ENCODE measurements at places on chromosomes 6 and 20.

DNA sequence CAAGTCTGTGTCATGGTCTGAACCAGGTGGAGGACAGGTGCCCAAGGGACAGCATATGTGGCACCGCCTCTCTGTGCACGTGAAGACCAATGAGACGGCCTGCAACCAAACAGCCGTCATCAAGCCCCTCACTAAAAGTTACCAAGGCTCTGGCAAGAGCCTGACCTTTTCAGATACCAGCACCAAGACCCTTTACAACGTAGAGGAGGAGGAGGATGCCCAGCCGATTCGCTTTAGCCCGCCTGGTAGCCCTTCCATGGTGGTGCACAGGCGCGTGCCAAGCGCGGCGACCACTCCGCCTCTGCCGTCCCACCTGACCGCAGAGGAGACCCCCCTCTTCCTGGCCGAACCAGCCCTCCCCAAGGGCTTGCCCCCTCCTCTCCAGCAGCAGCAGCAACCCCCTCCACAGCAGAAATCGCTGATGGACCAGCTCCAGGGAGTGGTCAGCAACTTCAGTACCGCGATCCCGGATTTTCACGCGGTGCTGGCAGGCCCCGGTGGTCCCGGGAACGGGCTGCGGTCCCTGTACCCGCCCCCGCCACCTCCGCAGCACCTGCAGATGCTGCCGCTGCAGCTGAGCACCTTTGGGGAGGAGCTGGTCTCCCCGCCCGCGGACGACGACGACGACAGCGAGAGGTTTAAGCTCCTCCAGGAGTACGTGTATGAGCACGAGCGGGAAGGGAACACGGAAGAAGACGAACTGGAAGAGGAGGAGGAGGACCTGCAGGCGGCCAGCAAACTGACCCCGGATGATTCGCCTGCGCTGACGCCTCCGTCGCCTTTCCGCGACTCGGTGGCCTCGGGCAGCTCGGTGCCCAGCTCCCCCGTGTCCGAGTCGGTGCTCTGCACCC lies 109.5 kb upstream of the RAB32 start:
- no peak for DNase-seq

GRCh38 chr6:154297721-154298120 lies 58.9 kb downstream of the IPCEF1 start:
- no peak for DNase-seq

GRCh38 chr6:150924808-150925589 lies 59.5 kb downstream of the MTHFD1L start:
- DNase-seq: no peak

GRCh38 chr6:127031511-127031910 lies 87.0 kb upstream of the RSPO3 start:
- DNase-seq: no peak

DNA sequence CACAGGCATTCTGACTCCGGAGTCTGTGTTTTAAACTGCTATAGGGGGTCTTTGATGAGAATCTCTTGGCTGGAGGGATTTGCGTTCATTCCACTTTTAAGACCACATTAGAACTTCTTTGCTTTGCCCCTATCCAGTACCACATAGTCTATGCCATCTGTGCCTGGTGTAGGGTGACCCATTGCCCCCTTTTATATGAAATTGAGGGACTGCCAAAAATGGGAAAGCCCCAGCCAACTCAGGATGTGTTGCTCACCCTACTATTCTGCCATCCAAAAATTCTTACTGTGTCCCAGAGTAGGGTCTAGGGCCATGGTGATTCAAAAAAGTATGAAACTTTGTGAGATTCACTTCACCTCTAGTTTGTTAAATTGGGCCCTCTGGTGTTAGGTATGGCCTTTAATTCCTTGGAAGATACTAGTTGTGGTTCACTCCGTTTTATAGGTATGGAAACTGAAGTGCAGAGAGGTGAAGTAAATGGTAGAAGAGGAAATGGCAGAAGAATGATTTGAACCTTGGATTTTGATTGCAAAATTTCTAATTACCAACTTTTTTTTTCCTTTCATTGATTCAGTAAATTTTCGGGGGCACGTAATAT lies 1.4 kb downstream of the PFDN4 start:
- DNase-seq: no peak

GRCh38 chr6:16153211-16153820 lies 24.4 kb downstream of the MYLIP start:
- DNase-seq: no peak

GRCh38 chr20:40673442-40673841 lies 15.6 kb downstream of the MAFB start:
- no peak for DNase-seq

- DNase-seq: no peak
Observed at GRCh38 chr20:10268636-10269035, 50.0 kb downstream of the SNAP25 start.

- no peak for DNase-seq
Observed at GRCh38 chr6:6723921-6724538, 135.5 kb downstream of the LY86 start.

GRCh38 chr6:33894438-33894837 lies 90.6 kb upstream of the MLN start:
- DNase-seq: no peak

GRCh38 chr20:10415013-10415650 lies 18.9 kb downstream of the MKKS start:
- no peak for DNase-seq

DNA sequence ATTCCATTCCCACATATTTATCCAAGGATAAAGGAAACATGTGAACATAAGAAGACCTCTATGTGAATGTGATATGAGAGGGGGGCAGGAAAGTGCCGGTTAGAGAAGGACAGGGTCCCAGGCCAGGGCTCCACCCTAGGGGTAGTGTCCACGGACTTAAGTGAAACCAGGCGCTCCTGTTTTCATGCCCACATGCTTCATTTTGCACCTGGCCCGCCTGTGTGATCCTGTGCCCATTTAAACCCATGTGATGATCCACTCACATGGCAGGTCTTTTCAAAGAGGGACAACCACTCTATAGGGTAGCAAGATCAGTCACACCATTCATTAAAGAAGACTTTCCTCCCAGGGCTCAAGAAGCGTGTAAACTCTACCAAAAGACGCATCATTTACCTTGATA lies 865.3 kb upstream of the GJE1 start:
- DNase-seq: no peak

GRCh38 chr6:143176090-143177021 lies 115.7 kb downstream of the AIG1 start:
- no peak for DNase-seq

GRCh38 chr6:4727671-4728435 lies 48.4 kb upstream of the CDYL start:
- DNase-seq: no peak

GRCh38 chr6:141316236-141316635 lies 816.5 kb upstream of the GJE1 start:
- no peak for DNase-seq

DNA sequence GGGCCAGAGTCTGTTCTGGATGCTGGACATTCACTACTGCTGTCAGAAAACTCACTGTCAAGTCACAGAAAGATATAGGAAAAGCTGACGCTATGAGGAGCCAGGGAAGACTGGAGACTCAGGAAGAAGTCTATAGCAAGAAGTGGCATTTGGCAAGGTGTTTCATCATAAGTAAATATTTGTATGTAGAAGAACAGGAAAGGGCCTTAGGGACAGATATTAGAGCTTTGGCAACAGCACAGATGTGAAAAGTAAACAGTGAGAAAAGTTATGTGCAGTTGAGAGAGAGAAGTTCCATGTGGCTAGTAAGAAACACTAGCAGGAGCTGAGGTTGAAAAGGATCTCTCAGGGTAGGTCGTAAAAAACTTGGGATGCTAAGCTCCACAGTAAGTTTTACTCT lies 868.9 kb downstream of the PHF3 start:
- DNase-seq: no peak

GRCh38 chr6:94443701-94444100 lies 1024.3 kb upstream of the EPHA7 start:
- DNase-seq: no peak

DNA sequence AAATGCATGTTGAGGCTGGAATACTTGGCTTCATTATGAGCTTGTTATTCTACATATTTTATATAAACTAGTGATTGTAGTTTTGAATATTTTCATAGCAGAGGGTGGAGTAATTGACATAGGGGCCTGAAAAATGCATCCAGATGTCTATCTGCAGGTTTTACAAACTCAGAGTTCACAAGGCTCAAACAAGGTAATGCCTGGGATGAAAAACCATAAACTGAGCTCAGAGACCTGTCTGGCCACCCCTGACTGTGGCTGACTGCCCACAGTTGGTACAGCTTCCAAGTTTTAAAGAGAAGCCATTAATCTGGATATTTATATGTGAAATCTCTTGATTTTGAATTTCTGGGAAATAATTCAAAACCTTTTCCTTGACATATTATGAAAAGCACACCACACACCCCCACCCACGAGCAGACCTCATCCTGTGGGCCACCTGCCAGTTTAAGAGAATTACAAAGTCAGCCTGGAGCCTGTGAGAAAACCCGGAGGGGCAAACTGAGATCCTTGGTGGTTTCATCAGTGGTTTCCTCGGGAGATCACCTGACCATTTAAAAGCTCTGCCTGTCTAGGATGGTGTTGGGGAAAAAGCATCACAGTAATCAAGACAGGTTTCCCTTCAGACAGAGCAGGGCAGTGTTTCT lies 230.1 kb downstream of the SAMD5 start:
- no peak for DNase-seq

- no peak for DNase-seq
Observed at GRCh38 chr6:167530951-167531350, 206.1 kb downstream of the TTLL2 start.

DNA sequence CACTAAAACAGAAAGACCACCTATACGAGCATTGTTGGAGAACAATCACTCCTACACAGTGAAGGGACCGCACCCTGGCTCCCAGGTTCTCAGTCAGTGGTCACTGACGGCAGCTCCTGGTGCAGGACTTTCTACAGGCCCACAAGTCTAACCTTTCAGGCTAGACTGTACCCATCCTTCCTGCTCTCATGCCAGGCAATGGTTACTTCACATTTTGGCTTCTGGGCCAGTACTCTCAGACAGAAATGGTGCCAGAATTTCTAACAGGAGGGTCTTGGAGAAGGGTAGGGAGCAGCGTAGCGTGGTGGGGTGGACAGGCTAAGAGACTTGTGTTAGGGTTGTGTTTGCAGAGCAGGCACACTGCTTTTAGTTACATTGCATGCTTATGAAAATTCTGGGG lies 12.1 kb downstream of the TOMM34 start:
- DNase-seq: no peak

DNA sequence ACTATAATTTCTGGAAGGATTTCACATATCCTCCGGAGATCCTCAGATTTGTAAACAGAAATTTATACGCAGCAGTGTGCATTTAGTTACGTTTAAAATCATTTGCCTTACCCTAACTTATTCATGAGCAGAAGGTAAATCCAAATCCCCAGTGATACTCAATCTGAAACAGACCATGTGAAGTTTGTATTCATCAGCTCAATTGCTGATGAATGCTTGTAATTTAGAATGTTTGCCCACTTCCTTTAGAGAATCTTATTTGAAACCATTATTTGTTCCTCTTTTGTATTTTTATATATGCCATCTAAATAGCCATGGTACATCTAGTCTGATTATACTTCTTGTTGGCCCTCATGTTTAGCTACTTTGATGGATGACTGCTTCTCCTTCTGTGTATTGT lies 15.4 kb downstream of the TAAR1 start:
- DNase-seq: no peak

- no peak for DNase-seq
Observed at GRCh38 chr6:91171754-91172462, 585.0 kb upstream of the MAP3K7 start.

- DNase-seq: no peak
Observed at GRCh38 chr6:168848797-168849196, 404.8 kb downstream of the THBS2 start.

DNA sequence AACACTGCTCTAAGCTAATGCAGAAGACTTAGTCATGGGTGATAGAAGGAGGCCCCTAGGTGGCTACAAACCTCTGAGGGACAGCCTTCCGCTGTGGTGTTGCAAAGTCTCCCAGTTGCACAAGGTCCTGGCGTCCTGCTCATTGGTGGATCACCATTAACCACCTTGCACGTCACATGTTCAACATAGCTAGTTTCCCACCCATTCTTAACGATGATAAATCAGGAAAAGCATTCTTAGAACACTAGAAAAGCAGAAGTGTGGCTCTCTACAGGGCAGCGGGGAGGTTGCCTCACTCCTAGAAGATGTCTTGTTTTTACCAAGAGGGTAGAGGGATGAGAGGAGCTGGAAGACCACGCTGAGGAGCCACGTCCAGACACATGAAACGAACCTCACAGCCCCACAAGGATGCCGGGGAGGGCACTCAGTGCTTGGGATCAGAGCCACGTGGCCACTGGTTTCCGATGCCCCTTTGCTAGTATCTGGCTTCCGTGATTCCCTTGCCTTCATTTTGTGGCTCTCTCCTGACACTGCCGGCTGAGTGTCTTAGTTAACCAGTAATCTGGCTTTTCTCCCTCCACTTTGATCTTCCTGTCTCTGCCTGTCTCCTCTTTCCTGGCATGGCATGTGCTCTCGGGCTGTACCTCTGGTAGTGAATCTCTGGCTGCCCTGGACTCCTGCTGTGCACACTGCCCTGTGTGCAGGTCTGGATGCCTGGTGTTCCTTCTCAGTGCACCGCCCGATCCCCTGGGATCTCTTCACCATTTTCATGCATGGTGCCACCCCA lies 91.4 kb upstream of the NEDD9 start:
- no peak for DNase-seq

- DNase-seq: no peak
Observed at GRCh38 chr6:161199850-161200249, 74.0 kb downstream of the AGPAT4 start.

DNA sequence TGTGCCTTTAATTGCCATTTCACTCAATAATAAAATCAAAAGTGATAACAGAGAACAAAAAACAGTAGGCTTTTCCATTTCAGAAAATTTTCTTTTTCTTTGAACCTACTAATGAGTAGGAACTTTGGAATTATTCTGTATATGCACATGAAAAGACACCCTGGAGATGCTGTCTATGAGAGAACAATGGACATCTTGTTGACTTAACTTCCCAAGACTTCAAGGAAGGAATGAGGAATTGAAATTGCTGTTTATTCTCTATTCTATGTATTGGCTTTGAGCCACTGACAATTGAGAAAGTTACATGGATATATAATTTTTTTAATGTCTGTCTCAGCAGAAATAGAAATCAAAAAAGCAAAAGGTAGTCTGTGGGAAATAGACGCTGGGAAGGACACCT lies 98.6 kb upstream of the PCSK2 start:
- no peak for DNase-seq

- DNase-seq: no peak
Observed at GRCh38 chr6:161400671-161401070, 126.8 kb upstream of the AGPAT4 start.

GRCh38 chr20:44909872-44910689 lies at the start of gene PABPC1L:
TSS of gene PABPC1L (plus strand) at chr20:44910060. CDS start at chr20:44910144, 84 bp downstream.
- no peak for DNase-seq

GRCh38 chr6:140663772-140664171 lies 1289.3 kb upstream of the CITED2 start:
- DNase-seq: no peak

- no peak for DNase-seq
Observed at GRCh38 chr20:50398821-50399554, 111.2 kb upstream of the PTPN1 start.

DNA sequence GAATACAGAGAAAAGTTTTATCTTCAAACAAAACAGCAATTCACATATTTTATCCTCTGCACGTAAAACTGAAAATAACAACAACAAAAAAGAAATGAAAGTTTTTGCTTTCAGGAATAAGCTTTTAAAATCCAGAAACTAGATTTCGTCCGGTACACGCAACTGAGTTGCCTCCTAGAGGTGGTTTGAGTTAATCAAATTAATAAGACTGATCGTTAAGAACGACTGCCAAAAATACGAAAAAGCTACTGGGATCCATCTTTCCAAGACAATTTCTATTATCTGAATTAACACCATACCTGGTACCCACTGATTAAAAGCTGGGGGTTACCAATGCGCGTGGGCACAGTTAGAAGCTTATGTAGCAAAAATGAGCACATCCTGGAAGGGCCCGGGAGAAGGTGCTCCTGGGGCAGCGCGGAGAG lies 669 bp downstream of the PDCD2 start:
- no peak for DNase-seq
